ENCODE measurements at places on chromosomes 5 and 9.

DNA sequence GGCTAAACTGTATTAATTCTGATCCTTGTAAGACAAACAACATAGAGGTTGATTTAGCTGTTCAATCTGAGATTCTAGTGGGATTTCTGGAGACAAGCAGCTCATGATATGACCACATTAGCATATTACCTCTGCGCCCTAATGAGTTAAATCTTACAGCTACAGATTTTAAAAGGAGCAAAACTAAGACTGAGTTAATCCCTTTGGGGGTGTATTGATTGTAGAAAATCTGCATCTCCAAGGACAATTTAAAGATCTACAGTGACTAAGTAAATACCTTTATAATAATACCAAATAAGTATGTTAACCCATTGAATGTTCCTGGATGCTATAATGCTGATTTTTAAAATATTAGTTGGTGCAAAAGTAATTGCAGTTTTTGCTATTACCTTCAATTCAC, 33.2 kb downstream of the ADAMTSL1 start:
- no peak for DNase-seq

DNA sequence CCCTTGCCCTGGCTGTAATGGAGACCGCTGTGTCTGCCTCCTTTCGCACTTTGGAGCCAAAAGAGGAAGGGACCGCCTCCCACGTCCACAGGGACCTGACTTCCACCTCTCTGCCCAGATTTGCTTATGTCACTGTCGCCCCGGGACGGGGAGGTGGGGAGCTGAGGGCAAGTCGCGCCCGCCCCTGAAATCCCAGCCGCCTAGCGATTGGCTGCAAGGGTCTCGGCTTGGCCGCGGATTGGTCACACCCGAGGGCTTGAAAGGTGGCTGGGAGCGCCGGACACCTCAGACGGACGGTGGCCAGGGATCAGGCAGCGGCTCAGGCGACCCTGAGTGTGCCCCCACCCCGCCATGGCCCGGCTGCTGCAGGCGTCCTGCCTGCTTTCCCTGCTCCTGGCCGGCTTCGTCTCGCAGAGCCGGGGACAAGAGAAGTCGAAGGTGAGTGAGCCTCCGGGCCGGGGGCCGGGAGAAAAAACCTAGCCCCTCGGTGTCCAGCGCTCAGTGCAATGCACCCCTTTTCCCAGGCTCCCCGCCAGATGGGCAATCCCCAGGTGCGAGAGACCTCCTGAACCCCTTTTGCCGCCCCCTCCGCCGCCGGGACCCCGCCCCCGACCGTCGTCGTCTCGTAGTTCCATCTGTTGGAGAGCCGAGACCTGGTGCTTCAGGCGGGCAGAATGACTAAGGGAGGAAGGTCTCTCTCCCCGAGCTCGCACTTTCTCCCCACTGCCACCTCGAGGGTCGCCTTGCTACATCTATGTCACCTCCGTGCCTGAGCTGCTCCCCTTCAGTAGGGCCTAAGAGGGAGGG, at the start of gene GPX3:
Gene GPX3 (plus strand): TSS at position 288 of the 807 bp plus-strand sequence. CDS start 64 bp downstream, at position 352.
- DNase-seq, result peak; percentile 74

- DNase-seq, result no peak
These were observed 6.2 kb downstream of the CDK20 start for GRCh38 chr9:87968155-87968554.

DNA sequence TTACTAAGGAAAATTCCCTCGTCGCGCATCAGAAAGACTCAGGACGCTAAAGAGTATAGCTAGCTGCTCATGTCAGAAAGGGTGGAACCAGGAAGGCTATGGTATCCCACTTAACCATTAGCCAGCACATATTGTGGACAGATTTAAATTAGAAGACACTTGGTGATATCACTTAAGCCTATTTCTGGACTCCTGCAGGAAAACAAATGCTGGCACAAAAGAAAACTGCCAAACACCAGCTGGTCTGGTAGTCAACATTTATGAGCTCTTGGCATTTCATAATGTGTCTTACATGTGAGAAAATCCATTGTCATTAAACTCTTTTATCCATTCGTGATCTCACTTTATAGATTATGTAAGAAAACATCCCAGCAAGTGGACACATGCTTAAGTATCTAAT, 377.4 kb downstream of the PTPRD start:
- no peak for DNase-seq
